ENCODE measurements at places on chromosomes 13 and 19.

DNA sequence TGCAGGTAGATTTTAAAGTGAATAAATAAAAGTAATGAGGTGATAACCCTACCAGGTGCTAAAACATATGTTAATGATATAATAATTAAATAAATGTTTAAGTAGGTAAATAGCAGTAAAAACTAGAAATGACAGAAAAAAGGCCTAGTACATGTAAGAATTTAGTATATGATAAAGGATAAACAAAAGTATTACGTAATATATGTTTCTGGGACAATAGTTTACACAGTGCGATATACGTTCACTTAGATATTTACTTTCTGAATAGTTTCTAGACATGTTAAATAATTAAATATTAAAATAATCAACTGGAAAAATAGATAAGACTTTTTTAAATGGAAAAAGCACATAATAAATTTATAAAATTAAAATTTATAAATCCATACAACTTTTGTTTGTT, 340.9 kb downstream of the LIG4 start:
- no peak for DNase-seq

DNA sequence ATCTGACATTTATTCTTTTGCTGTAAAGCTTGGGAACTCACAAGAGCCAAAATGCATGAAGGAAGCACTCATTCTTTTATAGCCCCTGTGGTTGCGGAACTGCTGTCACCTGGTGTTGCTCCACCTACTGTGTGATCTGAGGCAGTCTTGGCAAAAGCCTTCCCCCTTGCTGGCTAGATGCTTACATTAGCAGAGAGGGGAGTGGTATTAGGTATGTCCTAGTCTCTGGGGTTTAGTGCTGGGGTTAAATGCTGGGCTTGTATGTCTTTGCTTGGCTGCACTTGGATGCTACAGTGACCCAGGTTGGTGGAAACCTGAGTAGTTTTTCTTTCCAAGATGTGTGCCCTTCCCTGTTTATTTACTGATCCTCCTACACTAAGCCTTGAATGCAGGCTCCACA, 99.3 kb downstream of the WDFY2 start:
- DNase-seq = no peak

DNA sequence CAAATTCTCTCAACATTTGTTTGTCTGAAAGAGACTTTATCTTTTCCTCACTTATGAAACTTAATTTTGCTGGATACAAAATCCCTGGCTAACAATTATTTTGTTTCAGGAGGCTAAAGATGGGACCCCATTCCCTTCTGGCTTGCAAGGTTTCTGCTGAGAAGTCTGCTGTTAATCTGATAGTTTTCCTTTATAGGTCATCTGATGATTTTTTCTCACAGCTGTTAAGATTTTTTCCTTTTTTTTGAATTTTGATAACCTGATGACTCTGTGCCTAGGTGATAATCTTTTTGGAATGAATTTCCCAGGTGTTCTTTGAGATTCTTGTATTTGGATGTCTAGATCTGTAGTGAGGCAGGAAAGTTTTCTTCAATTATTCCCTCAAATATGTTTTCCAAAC, 2661.4 kb downstream of the PCDH9 start:
- DNase-seq = no peak

DNA sequence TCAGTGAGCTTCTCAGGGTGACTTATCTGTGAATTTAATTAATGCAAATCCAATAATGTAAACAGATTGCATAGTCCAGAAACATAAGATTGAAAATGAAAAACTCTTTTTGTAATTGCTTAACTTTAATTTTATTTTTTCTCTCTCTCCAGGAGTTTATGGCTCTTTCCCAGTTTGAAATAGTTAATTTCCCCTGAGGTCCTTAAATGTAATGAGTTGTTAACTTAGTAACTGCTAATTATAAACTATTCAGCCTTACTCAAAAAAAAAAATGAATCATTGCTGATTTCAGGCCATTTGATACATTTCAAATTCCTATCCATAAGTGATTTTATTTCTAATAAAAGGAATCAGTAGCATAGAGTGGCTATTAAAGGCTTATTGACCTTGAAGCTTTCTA, 84.1 kb upstream of the TRPC4 start:
- DNase-seq = no peak

DNA sequence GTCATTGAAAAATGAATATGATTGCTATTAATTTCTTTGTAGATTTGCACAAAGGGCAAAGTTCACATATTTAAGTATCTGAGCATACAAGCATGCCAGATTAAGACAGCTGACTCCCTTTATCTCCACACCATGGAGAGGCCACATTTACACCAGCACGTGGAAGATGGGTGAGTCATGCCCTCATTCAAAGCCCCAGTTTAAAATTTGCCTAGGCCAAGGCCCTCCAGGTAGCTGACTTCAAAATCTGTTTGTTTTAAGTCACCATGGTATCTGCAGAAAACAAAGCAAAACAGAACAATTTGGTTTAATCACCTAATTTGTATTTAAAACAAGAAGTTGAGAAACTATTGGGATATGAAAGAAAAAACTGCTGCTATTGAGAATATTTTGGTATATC, 109.2 kb downstream of the ESD start:
- no peak for DNase-seq

- no peak for DNase-seq
These were observed 18.1 kb upstream of the EID2 start for GRCh38 chr19:39557811-39558623.

GRCh38 chr13:21069561-21070004, 8.2 kb upstream of the LATS2 start:
- no peak for DNase-seq

GRCh38 chr19:4624733-4625362, 14.5 kb upstream of the TNFAIP8L1 start:
- no peak for DNase-seq

- no peak for DNase-seq
These were observed 77.5 kb downstream of the RASA3 start for GRCh38 chr13:114054830-114055439.

GRCh38 chr13:26051231-26051656, 572 bp downstream of the SHISA2 start:
- DNase-seq = no peak

DNA sequence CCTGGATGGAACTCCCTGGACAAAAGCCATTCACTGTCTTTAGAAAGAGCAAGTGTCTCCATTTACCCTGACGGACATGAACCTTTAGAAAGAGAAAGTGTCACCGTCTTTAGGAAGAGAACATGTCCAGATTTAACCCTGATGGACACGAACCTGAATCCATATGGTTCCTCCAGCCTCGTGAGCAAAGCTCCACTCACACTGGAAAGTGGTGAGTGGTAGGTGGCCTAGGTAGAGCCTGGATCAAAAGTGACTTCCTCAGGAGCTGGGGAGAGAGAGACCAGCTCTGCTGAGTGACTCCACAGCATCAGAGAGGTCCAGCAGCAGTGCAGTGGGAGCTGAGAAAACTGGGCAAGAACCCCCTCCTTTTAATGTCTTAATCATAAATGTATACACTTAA, 59.8 kb upstream of the IRS2 start:
- DNase-seq = no peak

- no peak for DNase-seq
These were observed 87.1 kb upstream of the FRY start for GRCh38 chr13:31944262-31945160.

- DNase-seq = no peak
These were observed 26.7 kb downstream of the ZNF850 start for GRCh38 chr19:36745870-36746269.

DNA sequence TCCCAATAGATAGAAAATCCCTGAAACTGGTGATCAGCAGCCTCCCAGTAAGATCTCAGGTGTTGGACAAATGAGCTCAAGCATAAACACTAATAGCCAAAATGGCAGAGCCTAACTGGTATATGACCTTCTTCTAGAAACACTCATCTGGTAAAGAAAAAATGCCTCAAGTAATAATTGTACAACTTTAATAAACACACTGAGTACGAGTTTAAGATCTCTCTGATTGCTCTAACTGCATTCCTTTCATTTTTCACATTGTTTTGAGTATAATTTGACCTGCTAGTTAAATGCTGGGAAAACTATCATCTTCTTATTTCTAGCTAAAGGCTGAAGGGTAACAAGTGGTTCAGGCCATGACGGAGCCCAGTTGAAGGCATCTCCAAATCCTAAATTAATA, 2009.5 kb upstream of the PCDH20 start:
- DNase-seq = no peak

GRCh38 chr19:49718511-49718910, 27.6 kb downstream of the CPT1C start:
- DNase-seq = no peak

DNA sequence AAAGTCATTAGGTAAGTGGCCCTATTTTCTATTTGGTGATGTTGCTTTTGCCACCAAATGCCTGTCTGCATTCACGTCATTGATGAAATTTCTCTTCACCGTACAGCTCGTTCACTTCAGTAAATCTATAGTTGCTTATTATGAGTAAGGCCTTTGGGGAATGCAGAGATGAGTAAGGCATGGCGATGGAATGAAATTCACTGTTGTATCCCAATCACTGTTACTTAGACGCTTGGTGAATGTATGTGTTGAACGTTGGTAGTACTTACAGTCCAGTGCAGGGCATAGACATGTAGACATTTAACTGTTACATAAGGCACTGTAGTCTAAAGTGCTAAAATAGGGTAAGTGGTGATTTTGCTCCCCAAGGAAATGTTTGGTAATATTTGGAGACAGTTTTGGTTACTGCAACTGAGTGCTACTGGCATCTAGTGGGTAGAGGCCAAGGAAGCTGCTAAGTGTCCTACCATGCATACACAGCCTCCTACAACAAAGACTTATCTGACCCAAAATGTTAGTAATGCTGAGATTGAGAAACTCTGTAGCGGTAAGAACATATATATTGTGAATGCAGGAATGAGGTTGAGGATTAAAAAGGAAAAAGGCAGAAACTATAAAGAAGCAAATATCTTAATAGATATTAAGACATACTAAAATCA, 5.8 kb downstream of the AKAP11 start:
- DNase-seq = no peak

GRCh38 chr13:113601166-113602070, 16.9 kb downstream of the TFDP1 start:
- DNase-seq = no peak

GRCh38 chr19:42288387-42288786, 13.5 kb upstream of the PRR19 start:
- no peak for DNase-seq

DNA sequence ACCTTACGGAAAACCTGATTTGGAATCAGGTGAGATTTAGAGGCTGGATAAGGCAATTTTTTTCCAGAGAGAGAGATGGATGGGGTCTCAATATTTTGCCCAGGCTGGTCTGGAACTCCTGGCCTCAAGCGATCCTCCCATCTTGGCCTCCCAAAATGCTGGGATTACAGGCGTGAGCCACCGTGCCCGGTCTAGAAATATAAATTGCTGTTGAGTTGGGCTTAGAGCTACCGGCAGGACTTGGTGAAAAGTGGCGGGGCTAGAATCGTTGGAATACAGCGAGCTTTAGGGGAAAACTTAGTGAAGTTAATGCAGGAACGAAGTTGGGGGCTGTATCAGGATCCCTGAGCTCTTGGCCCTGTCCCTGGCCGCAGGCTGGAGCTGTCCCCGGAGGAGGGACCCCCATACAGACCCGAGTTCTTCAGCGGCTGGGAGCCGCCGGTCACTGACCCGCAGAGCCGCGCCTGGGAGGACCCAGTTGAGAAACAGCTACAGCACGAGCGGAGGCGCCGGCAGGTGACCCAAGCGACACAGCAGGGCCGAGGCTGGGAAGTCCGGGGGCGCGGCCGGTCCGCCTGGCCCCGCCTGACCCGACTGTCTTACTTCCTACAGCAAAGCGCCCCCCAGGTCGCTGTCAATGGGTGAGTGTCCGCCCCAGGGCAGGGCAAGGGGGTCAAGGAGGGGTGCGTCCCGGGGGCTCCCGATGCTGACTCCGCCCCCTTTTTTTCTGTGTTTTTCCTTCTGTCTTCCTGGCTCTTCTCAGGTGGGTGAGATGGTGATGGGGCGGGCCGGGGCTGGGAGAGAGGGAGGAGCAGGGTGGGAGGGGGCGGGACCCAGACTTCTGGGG, 7.6 kb downstream of the EPS8L1 start:
- no peak for DNase-seq

- no peak for DNase-seq
These were observed 2.3 kb downstream of the MIDN start for GRCh38 chr19:1250437-1251260.

DNA sequence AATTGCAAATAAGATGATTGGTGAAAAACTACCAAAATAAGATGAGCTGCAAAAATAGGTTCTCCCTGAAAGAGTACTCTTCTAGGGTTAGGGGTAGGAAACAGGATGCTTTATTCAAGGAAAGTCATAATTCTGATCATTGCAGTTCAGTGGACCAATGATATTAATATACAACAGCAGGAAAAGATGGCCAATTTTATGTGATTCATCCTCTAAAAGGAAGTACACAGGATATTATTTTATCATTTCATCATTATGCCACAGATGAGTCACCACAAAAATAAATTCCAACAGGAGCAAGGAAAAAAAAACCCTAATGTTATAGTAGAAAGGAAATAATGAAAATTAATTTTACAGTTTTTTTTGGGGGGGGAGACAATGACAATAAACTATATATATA, 205.0 kb downstream of the NALCN start:
- no peak for DNase-seq

DNA sequence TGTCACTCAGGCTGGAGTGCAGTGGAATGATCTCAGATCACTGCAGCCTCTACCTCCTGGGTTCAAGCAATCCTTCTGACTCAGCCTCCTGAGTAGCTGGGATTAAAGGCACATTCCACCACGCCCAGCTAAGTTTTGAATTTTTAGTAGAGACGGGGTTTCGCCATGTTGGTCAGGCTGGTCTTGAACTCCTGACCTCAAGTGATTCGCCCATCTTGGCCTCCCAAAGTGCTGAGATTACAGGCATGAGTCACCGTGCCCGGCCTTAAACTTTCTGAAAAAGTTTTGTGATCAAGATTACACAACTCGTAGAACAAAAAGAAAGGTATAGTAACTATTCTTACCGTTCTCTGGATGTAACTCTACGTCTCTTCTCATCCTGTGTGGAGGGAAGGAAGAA, 21.2 kb downstream of the DNMT1 start:
- DNase-seq = no peak

- DNase-seq = no peak
These were observed 18.9 kb upstream of the LRP3 start for GRCh38 chr19:33175156-33175782.

DNA sequence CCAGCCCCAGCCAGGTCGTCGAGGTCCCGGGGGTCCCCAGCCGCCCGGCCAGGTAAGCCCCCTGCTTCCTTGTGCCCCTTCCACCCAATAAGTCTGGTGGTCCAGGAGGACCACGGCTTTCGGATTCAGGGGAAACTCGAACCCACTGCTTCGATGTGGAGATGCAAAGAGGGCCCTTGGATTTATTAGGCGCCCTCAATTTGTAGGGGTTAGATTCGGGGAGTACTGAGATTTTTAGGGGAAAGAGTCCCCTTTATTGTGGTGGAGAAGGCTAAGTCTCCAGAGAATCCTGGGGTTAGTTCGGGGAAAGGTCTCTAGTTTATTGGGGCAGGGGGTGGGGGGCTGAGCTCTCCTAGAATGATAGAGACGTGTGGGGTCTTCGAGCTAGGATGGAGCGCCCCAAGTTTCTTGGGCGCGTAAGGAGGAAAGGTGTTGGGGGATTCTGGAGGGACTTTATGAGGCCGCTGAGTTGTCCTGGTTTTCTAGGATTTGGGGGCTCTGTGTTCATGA, 3.8 kb upstream of the LTBP4 start:
- DNase-seq = no peak

- no peak for DNase-seq
These were observed 937.9 kb downstream of the EFNB2 start for GRCh38 chr13:105597573-105597972.

Data from mesenteric fat pad (tissue), 1 donor.